ENCODE measurements at places on chromosomes 6 and 20. TPM values are rescaled to one million over a fixed set of nuclear protein-coding genes. Genes with fewer than 3 reads are reported as not detected.
A peak's percentile ranks its signal among the peaks of the same experiment; 100 is the strongest.

DNA sequence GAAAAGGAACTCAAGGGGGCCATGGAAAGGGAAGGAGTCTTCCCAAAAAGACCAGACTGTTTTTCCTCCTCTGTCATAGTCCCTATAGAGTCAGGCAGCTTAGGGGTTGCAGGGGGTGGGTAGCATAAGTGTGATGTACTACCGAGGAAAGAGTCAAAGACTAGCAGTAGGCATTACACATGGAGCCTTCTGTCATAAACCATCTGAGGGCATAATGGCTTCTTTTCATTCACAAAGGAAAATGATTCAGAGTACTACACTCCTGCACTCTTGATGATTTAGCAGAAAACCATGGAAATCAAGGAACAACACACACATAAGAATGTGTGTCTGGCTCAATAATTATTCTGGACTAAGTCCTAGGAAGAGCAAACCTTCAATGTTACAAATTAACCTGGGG, 14.9 kb downstream of the PLN start:
- no peaks in the 10 kb centered on the region for H3K27me3 ChIP-seq
- no peak overlapping the region for H3K4me3 ChIP-seq

GRCh38 chr20:37596890-37597536, 69.3 kb upstream of the BLCAP start:
- H3K27me3 ChIP-seq: peaks cover 93% of the 10 kb centered on the region
- H3K36me3 ChIP-seq: no peaks in the 10 kb centered on the region
- H3K4me3 ChIP-seq: no peak overlapping the region
- H3K27ac ChIP-seq: no peak overlapping the region
- no peaks in the 10 kb centered on the region for H3K4me1 ChIP-seq

GRCh38 chr6:151036869-151037680, 171.6 kb downstream of the MTHFD1L start:
- DNase-seq: peak; percentile 39
- H3K27ac ChIP-seq: peak overlapping the region; percentile 93
- H3K36me3 ChIP-seq: peaks cover 37% of the 10 kb centered on the region
- H3K4me1 ChIP-seq: peaks cover 56% of the 10 kb centered on the region
- no peak overlapping the region for H3K4me3 ChIP-seq

DNA sequence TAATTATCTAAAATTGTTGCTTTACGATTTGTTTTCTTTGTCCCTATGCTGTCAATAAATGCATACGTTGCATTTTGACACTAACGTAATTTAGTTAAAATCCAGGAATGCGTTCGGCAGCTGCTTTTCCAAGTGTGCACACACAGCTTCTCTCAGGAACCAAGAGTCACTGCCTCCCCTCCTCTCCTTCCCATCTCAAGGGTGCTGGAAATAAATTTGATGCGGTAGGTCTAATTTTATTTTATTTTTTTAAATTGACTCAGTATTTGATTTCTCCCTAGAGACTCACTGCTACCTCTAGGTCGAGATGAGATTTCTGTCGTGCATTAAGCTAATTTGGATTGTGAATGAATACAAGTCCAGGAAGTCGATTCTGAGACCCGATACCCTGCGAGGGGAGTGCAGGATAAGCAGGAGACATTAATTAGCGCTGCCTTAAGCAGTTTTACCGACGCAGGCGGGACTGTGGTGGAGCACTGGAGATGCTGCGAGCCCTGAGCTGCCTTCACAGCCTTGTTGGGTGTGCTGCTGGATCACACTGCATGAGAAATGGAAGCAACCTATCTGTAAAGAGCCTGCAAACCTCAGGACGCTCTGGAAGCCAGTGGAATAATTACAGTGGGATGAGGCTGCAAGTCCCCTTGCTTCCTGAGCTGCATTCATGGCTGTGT, 381.2 kb downstream of the C6orf118 start:
- H3K4me3 ChIP-seq: no peak overlapping the region
- no peak for DNase-seq
- H3K27ac ChIP-seq: no peak overlapping the region
- H3K4me1 ChIP-seq: no peaks in the 10 kb centered on the region
- H3K36me3 ChIP-seq: no peaks in the 10 kb centered on the region

- H3K4me3 ChIP-seq: no peak overlapping the region
- H3K4me1 ChIP-seq: no peaks in the 10 kb centered on the region
- no peaks in the 10 kb centered on the region for H3K27me3 ChIP-seq
Observed at GRCh38 chr6:89566930-89567629, 71.5 kb downstream of the LYRM2 start.

- H3K4me3 ChIP-seq: no peak overlapping the region
- peaks cover 59% of the 10 kb centered on the region for H3K27me3 ChIP-seq
- no peaks in the 10 kb centered on the region for H3K4me1 ChIP-seq
- peak; percentile 42 for DNase-seq
- no peaks in the 10 kb centered on the region for H3K36me3 ChIP-seq
Observed at GRCh38 chr6:39137245-39137644, 22.3 kb upstream of the SAYSD1 start.

- H3K4me3 ChIP-seq: no peak overlapping the region
- no peaks in the 10 kb centered on the region for H3K27me3 ChIP-seq
- H3K36me3 ChIP-seq: no peaks in the 10 kb centered on the region
- H3K27ac ChIP-seq: no peak overlapping the region
- no peak for DNase-seq
Observed at GRCh38 chr20:19806806-19807190, 48.7 kb downstream of the RIN2 start.

GRCh38 chr6:154909311-154909710, 85.8 kb upstream of the TIAM2 start:
- no peak for DNase-seq
- H3K36me3 ChIP-seq: no peaks in the 10 kb centered on the region
- H3K4me1 ChIP-seq: no peaks in the 10 kb centered on the region

- H3K4me3 ChIP-seq: no peak overlapping the region
- no peaks in the 10 kb centered on the region for H3K27me3 ChIP-seq
- no peak overlapping the region for H3K27ac ChIP-seq
- DNase-seq: no peak
- no peaks in the 10 kb centered on the region for H3K36me3 ChIP-seq
Observed at GRCh38 chr6:124869416-124869815, 92.8 kb upstream of the RNF217 start.

- no peak overlapping the region for H3K27ac ChIP-seq
- no peaks in the 10 kb centered on the region for H3K36me3 ChIP-seq
- H3K4me3 ChIP-seq: no peak overlapping the region
- DNase-seq: no peak
- H3K27me3 ChIP-seq: no peaks in the 10 kb centered on the region
Observed at GRCh38 chr6:40947876-40948526, 91.0 kb downstream of the UNC5CL start.

DNA sequence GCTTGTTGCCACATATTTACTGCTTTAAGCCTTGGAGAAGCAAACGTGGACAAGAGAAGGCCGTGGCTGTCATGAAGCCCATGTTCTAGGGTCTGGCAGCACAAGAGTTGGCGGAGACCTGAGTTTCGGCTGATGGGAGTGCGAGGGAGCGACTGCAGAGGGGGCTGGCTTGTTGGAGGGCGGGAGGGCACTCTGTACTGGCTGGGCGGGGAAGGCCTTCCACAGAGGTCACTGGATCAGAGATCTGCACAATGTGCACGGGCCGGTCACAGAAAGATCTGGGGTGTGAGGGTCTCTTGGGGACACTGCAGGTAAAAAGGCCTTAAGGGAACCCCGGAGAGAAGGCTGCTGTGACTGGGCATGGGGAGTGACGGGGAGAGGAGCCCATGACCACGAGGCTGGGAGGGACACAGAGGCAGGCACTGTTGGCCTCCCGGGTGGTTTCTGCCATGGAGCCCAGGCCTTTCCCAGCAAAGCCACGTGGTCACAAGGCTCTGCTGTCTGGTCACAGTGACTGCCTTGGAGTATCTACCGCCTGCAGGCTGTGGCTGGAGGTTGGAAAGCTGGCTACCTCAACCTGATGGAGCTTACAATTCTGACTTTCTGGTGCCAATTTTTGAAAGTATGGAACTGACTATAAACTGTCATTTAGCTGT, 23.8 kb downstream of the FOXC1 start:
- peaks cover 66% of the 10 kb centered on the region for H3K4me1 ChIP-seq
- DNase-seq: no peak

DNA sequence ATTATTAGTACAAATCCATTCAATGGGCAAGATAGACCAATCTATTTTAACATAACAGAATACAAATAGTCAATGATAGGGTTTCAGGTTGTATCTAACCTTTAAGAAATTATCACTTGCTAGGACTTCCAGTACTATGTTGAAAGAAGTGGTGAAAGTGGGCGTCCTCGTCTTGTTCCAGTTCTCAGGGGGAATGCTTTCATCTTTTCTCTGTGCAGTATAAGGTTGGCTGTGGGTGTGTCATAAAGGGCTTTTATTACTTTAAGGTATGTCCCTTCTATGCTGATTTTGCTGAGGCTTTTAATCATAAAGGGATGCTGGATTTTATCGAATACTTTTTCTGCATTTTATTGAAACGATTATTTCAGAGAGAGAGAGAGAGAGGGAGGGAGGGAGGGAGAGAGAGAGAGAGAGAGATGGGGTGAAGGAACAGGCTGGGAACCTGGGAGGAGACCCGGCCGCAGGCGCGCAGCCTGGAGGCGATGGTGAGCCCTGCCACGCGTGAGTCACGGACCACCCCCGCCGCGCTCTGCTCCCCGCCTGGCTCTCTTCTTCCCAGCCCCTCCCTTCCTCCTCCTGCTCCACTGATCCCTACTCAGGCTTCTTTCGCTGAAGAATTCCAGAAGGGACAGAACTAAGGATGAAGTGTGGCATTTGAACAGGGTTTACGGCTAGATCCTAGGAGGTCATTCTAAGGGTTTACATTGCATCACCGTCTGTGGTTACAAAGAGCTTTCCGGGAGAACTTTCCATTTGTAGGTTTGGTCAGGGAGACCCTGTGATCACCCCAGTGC, 45.5 kb upstream of the HLA-E start:
- no peak overlapping the region for H3K27ac ChIP-seq
- H3K36me3 ChIP-seq: no peaks in the 10 kb centered on the region
- no peaks in the 10 kb centered on the region for H3K4me1 ChIP-seq

DNA sequence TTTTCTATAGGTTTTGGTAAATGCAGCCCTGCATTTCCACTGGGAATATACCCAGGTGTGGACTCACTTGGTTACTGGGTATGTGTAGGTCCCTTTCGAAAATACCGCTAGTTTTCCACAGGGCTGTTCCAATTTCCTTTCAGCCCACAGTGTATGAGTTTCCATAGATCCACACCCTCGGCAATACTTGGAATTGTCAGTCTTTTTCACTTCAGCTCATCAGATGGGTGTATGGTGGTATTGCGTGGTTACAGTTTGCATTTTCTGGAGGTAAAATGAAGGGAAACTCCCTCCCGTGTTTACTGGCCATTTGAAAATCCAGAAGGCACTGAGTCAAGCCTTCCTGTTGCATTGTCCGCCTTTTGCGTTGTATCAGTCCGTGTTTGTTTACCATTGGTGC, 453.6 kb downstream of the CDH26 start:
- no peak overlapping the region for H3K4me3 ChIP-seq
- DNase-seq: no peak
- H3K4me1 ChIP-seq: no peaks in the 10 kb centered on the region
- peaks cover 52% of the 10 kb centered on the region for H3K27me3 ChIP-seq
- H3K36me3 ChIP-seq: no peaks in the 10 kb centered on the region

DNA sequence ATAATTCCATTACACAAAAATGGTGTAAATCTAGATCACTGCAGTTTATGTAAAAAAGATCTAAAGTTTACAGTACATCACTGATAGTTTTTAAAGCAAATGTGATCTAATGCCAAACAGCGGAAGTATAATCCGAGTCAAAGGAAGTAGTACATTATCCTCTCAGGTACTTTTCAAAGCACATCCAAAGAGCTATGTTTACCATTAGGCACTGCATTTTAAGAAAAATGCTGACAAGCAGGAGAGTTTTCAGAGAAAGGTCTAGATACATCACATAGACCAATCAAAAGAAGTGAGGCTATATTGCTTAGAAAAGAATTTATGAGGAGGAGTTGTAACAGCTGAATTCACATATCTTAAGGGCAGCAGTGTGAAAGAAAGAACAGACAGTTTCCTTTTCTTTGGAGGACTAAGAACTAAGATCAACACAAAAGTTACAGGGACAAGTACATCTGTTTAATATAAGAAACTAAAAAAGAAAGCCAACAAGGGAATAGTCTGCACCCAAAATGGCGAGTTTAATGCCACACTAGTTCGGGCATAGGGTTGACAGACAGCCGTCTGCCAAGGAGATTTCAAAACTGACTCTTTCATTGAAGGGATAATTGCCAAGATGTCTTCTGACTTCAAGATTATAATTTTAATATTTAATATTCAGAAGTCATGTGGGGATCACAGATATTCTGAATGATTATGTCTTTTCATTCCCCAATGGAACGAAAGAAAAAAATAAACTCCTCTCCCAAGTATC, 1.4 kb downstream of the ZNF184 start:
- H3K4me3 ChIP-seq: peak overlapping the region; percentile 91
- H3K4me1 ChIP-seq: peaks cover 11% of the 10 kb centered on the region
- peak overlapping the region; percentile 79 for H3K27ac ChIP-seq
- H3K27me3 ChIP-seq: no peaks in the 10 kb centered on the region
- DNase-seq: no peak

- no peak overlapping the region for H3K27ac ChIP-seq
- H3K27me3 ChIP-seq: no peaks in the 10 kb centered on the region
- peaks cover 34% of the 10 kb centered on the region for H3K36me3 ChIP-seq
- peak; percentile 53 for DNase-seq
- no peaks in the 10 kb centered on the region for H3K4me1 ChIP-seq
- H3K4me3 ChIP-seq: no peak overlapping the region
Observed at GRCh38 chr20:38057351-38057972, 23.9 kb downstream of the RPRD1B start.

- no peak overlapping the region for H3K27ac ChIP-seq
- no peak for DNase-seq
- H3K36me3 ChIP-seq: no peaks in the 10 kb centered on the region
- H3K27me3 ChIP-seq: no peaks in the 10 kb centered on the region
- H3K4me3 ChIP-seq: no peak overlapping the region
- H3K4me1 ChIP-seq: no peaks in the 10 kb centered on the region
Observed at GRCh38 chr6:114418304-114418972, 75.6 kb upstream of the HS3ST5 start.

DNA sequence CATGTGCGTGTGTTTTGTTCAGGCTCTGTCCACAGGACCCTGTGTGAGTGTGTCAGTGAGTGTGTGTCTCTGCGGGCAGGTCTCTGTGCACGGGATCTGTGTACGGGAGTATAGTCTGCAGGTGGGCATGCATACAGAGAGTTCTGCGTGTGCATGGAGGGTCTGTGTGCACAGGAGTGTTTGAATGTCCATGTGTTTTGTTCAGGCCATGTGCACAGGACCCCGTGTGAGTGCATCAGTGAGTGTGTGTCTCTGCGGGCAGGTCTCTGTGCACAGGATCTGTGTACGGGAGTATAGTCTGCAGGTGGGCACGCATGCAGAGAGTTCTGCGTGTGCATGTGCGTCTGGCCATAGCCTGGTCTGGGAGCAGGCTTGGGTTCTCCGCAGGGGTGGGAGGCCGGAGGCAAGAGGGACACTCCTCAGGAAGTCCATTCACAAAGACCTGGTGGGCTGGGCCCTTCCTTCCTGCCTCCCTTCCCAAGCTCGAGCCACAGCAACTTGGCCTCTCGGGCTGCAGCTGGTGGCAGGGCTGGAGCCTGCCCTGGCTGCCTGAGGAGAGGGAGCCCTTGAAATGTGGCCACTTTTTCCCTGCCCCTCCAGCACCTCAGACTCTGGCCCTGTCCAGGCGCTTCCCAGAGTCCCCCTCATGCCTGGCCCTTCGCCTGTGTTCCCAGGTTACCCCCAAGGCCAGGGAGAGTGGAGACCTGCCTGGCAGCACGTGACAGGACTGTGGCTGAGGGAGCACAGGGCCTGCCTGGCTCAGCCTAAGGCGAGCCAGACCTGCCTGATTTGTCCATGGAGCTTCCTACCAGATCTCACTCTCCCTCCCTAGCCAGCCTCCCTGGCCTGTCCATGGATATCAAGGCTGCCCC, 6.8 kb downstream of the HSPA12B start:
- no peaks in the 10 kb centered on the region for H3K36me3 ChIP-seq
- no peak overlapping the region for H3K4me3 ChIP-seq
- H3K27me3 ChIP-seq: no peaks in the 10 kb centered on the region

RBM24 gene
- total RNA-seq: 0.72 TPM

TNFRSF21 gene
- 172 TPM for total RNA-seq

Measured in PC-9 (cell line).